ENCODE measurements at places on chromosomes 2 and 18.

DNA sequence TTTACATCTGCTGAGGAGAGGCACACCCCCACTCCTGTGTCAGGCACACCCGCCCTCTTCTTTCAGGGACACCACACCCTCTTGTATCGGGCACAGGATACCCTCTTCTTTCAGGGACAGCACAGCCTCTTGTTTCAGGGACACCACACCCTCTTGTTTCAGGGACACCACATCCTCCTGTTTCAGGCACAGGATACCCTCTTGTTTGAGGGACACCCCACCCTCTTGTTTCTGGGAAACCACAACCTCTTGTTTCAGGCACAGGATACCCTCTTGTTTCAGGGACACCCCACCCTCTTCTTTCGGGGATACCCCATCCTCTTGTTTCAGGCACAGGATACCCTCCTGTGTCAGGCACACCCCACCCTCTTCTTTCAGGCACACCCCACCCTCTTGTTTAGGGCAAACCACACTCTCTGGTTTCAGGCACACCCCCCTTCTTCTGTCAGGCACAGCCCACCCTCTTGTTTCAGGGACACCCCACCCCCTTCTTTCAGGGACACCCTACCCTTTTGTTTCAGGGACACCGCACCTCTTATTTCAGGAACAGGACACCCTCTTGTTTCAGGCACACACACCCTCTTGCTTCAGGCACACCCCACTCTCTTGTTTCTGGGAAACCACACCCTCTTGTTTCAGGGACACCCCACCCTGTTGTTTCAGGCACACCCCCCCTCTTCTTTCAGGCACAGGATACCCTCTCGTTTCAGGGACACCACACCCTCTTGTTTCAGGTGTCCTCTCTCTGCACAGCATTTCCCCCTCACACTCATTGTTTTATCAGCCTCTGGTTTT, 96.2 kb downstream of the TPO start:
- no peak for DNase-seq

GRCh38 chr2:210527286-210527685, 29.1 kb upstream of the CPS1 start:
- DNase-seq: no peak

- no peak for DNase-seq
Observed at GRCh38 chr2:161161074-161161706, 962 bp downstream of the TANK start.

GRCh38 chr18:46856973-46857372, 60.3 kb downstream of the PIAS2 start:
- no peak for DNase-seq

GRCh38 chr2:64989126-64989981, at the start of gene SLC1A4:
Gene SLC1A4, plus strand, starts transcription at chr2:64989399. Its CDS starts 245 bp downstream, at chr2:64989644.
- peak; percentile 94 for DNase-seq

- DNase-seq: no peak
Observed at GRCh38 chr2:224658780-224659405, 57.3 kb downstream of the CCDC195 start.

DNA sequence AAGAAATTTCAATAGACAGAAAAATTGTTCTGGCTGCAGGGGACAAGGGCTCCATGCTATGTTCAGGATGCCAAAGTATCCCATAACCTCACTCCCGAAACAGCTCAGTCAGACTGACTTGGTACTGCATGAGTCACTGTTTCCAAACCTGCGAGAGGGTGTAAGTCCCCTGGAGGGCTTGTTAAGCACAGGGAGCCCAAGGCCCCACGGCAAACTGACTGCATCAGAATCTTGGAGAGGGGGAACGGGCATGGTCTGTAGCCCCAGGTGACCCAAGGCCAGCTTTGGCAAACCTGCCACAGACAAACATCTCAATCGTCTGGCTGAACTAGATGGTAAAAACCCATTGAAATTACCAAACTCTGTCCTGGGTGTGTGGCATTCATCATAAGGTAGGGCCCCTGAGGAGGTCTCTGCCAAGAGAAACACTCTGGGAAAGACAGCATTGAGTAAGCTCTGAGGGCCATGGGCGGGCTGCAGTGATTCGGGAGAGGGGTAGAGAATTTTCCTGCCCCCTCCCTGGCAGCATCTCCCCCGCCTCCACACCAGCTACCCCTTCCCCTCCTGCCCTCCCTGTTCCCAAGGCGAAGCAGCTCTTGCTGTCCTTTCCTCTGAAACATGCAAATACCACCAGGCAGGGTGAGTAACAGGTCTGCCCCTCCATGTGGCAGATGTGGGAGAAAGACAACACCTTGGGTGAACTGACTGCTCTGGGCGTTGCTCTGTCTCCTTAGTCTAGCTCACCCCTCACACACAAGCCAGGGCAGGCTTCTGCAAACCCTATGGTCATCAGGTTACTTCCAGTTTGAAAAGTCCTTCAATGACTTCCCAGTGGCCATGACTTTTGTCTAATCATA, 274.7 kb upstream of the SIX2 start:
- no peak for DNase-seq

GRCh38 chr18:22570492-22570891, 152.8 kb upstream of the CTAGE1 start:
- DNase-seq: no peak

DNA sequence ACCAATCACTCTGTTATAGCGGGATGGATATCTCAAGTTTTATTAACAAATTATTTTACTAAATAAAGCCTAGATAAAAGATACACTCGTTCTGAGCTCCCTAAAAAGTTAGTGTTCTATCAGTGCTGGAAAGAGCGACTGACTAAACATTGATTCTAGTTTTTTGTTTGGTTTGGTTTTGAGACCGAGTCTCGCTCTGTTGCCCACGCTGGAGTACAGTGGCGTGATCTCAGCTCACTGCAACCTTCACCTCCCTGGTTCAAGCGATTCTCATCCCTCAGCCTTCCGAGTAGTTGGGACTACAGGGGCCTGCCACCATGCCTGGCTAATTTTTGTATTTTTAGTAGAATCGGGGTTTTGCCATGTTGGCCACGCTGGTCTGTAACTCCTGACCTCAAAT, 73.8 kb upstream of the CDCA7 start:
- no peak for DNase-seq

GRCh38 chr2:85163675-85164074, 30.5 kb downstream of the TCF7L1 start:
- no peak for DNase-seq

GRCh38 chr18:3554091-3554601, 104.2 kb downstream of the TGIF1 start:
- no peak for DNase-seq

GRCh38 chr2:223315813-223316212, 263.8 kb downstream of the KCNE4 start:
- DNase-seq: no peak

DNA sequence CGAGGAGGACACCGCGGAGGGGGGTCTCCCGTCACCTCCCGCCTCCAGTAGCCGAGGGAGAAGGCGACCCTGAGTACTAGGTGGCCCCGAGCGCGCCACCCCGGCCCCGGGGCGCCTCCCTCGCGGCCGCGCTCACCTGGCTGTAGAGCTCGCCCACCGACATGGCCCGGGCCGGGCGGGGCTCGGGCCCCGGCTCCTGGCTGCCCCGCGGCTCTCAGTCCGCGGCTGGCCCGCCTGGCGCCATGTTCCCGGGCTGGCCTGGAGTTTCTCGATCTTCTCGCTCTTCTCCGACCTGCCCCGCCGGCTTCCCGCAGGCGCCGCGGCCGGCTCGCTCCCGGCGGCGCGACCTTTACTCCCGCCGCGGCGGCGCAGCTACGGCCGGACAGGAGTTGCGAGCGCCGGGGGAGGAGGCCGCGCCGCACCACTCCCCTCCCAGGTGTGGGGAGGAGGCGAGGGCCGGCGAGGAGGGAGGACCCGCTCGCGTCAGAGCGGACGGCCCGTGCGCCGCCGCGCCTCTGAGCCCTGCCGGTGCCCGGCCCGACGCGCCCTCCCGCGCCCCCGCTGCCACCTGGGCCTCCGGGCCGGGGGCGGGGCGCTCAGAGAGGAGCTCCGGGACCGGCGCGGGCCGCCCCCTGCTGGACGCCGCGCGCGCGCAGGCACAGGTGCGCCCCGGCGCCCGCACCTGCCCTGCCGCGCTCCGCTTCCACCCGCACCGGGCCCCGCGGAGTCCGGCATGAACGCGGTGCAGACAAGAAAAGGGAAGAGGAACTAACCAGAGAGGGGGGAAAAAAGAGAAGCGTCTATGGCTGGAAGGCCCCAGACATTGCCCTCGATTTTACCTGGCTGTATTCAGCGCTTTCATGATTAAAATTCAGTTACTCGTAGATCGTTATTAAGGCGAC, at the start of gene MYO5B:
Gene MYO5B, minus strand, starts transcription at position 517 of the 902 bp plus-strand sequence. Its CDS starts 354 bp downstream, at position 163.
- DNase-seq: no peak

- no peak for DNase-seq
Observed at GRCh38 chr2:128501700-128502099, 183.0 kb upstream of the HS6ST1 start.

DNA sequence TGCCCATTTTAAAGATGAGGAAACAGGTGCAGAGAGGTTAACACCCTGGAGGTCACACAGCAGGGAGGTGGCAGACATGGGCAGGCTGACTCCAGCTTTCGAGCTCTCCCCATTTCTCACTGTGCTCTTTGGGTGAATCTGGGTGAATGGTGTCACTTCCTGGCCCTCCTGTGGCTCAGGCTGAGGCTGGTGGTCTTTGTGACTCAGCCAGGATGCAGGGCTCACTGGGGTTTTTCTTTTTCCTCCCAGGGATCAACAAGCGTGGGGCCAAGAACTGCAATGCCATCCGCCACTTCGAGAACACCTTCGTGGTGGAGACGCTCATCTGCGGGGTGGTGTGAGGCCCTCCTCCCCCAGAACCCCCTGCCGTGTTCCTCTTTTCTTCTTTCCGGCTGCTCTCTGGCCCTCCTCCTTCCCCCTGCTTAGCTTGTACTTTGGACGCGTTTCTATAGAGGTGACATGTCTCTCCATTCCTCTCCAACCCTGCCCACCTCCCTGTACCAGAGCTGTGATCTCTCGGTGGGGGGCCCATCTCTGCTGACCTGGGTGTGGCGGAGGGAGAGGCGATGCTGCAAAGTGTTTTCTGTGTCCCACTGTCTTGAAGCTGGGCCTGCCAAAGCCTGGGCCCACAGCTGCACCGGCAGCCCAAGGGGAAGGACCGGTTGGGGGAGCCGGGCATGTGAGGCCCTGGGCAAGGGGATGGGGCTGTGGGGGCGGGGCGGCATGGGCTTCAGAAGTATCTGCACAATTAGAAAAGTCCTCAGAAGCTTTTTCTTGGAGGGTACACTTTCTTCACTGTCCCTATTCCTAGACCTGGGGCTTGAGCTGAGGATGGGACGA, 13.2 kb downstream of the ITM2C start:
- peak; percentile 83 for DNase-seq

- no peak for DNase-seq
Observed at GRCh38 chr2:183001948-183002347, 36.3 kb downstream of the NCKAP1 start.

GRCh38 chr2:110748489-110748867, 16.1 kb downstream of the ACOXL start:
- peak; percentile 97 for DNase-seq

- no peak for DNase-seq
Observed at GRCh38 chr2:227117027-227117426, 47.0 kb downstream of the COL4A4 start.

DNA sequence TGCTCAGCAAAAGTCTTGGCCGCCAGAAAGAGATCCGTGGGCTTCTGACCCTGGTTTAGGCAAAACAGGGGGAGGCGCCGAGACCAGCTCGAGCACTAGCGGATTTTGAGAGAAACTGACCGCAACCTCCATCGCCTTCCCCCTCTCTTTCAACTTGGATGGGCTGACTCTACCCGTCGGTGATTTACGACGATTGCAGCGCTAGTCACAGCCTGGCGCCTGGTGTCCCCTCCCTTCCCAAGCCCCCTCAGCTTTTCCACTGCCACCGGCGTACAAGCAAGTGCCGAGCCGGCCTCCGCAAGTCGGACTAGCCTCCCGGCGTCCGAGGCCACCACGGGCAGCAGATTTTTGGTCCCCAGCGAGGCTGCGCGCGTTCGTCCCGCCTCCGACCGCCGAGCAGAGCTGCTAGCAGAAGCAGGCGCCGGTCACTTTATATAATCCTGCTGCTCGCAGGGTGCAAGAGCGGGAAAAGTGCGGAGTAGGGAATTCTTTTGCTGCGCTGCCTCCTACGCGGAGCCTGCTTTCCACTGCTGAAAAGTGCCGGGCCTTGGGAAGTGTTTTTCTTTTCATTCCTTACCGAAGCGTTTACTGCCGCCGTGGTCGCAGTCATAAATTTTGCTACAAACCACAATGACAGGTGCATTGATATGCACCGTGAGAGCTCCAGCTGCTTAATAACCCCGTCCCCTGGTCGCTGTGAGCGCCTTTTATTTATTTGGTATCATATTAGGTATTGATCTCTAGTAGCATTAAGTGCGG, 7.7 kb downstream of the HOXD3 start:
- no peak for DNase-seq

DNA sequence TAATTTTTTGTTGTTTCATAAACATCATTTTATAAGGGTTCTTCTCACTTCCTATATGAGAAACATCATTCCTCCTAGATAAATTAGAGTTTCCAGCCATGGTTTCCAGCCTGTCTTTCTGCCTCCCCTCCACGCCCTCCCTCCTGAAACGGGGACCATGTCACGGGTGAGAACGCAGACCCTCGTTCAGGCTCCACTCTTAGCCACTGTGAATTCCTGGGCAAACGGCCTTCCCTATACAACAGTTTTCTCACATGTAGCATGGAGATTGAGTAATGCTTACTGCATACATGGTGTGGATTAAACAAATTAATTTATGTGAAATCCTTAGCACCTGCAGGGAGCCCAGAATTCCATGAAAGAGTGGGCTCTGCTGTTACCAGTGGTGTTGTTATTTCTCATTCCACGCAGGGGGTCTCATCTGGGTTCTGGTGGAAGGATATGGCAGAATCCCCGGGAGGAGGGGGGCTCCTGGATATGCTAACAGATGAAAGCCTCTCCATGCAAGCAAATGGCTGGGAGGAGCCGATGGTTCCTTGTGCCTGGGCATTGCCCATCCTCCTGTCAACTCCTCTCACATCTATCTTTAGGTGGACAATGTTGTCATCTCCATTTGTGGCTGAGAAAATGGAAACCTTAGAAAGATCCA, 54.0 kb upstream of the TWIST2 start:
- no peak for DNase-seq

GRCh38 chr2:240795454-240795853, 24.6 kb downstream of the KIF1A start:
- DNase-seq: no peak

- DNase-seq: no peak
Observed at GRCh38 chr2:240646176-240646899, 21.1 kb downstream of the GPR35 start.

DNA sequence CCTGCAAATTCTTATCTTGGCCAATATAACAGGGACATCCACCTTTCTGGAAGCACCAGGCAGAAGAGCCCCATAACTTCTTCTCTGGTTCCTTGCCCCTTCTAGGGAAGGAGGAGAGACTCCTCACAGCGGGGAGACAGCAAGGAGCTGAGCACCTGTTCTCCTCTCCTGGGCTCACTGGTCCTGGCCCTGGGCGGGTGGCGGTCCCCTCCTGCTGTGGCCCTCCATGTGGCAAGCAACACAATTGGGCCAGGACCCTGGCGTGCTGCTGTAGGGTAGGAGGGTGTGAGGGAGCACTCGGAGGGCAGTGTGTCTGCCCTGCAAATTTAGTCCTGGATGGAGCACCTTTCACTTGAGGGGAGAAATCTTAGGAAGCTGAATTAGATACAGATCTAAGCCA, 6.9 kb downstream of the IL37 start:
- DNase-seq: no peak
